ENCODE measurements at places on chromosomes 7 and 10.

GRCh38 chr7:27172823-27173510 lies 1.2 kb downstream of the HOXA10 start:
- peak; percentile 55 for DNase-seq

DNA sequence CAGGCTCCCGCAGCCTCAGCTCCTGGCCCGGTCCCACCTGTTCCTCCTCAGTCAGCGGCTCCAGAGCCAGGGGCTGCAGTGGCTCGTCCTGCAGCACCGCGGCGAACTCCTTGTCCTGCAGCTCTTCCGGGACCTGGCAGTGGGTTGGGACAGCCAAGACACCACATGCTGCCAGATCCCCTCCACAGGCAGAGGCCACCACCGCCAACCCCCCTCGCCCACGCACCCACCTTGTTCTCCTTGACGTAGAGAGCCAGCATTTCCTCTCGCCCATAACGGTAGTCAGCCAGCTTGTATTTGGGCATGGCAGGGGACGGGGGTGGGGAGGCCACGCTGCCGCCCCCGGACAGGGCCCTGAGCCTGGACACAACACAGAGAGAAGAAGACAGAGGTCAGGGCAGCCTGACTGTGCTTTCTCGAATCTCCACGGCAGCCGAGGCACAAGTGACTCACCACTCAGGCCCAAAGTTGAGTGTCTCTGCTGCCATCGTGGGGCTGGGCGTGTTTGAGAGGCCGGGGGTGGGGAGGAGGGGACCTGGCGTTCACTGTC lies 6.2 kb downstream of the GIGYF1 start:
- no peak for DNase-seq

GRCh38 chr7:52146871-52147634 lies 830.4 kb upstream of the COBL start:
- no peak for DNase-seq

DNA sequence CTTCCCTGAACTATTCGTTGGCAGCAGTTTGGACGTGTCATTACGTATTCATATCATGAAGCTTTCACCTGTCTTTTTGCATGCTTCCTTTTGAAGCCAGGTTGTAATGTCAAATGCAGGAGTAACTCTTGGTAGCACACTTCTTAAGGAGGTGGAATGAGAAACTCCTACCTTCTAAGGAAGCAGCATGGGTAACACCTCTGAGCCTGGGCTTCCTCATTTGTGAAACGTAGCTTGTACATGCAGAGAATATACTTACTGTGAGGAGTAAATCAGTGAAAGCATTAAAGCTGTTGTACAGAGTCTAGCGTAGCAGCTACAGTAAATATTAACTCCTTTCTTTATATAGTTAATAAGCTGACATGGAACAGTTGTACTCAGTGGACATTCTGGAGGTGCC lies 21.1 kb downstream of the CUL1 start:
- DNase-seq, result no peak

GRCh38 chr10:70078329-70078728 lies 25.7 kb downstream of the MACROH2A2 start:
- DNase-seq, result no peak

GRCh38 chr7:20114468-20114867 lies 102.7 kb downstream of the MACC1 start:
- no peak for DNase-seq

DNA sequence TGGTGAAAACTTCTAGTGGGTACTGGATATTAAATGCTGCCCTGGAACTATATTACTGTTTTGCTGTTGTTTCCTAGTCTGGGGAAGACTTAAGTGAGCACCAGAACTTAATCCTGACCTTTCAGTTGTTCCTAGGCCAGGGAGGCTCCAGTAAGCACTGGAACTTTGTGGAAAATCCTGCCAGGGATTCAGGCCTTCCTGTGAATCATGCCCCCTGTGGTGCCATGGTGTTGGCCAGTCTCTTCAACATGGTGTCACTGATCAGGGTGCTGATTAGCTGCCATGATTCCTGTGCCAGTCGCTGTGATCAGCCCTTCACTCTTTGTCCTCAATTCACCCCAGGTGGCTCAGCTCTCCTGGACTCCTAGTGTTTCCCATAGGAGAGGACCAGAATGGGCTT lies 8.5 kb upstream of the AOAH start:
- DNase-seq, result no peak

Measured in NCI-H1105 (cell line).